ENCODE measurements at places on chromosomes 3 and 15.

GRCh38 chr15:90716317-90716975 is 700 bp upstream of the BLM start:
- no peak for DNase-seq

GRCh38 chr3:123337948-123338619 is 110.8 kb downstream of the ADCY5 start:
- no peak for DNase-seq

DNA sequence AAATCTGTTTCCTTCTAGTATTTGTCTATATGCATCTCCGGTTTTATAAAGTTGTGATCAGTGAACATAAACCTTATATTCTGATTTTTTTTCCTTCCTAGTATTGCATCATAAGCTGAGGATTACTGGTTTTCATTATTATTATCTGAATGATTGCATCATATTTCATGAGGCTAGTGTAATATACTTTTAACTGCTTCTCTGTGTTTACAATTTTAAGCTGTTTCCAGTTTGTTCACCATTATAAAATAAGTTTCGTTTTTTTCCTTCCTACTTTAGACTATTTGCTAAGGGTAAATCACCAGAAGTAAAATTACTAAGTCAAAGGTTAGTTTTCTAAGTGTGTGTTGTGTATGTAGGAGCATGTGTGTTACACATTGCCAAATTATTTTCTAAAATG is 20.2 kb downstream of the SEMA6D start:
- DNase-seq: no peak

DNA sequence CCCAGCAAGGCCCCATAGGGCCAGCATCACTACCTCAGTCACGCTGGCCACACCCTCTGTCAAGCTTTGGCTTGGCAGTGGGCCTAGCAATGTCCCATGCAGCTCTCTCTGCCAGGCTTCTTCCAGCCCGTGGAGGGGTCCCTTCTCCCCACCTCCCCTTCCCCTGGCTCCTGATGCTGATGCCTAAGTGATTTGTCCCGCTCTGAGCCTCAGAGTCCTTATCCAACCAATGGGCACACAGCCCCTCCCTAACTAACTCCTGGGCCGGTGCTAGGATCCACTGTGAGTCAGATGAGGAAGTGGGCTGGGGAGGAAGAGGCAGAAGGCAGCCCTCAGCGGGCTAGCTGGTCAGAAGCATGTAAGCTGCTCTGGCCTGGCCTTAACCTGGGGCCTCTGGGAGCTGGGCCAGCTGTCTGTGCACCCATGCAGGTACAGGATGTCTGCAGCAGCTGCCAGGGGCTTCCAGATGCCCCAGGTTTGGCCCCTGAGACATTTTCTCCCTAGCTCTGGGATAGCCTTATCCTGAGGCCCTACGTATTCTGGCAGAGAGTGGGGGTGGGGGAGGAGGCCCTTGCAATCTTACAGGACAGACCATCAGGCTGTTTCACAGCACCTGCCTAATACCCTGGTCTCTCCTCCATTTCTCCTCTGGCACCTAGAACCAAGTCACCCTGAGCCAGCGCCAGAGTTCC is 740 bp upstream of the ZBTB47 start:
- peak; percentile 89 for DNase-seq

GRCh38 chr3:118348169-118348557 is 686.5 kb downstream of the IGSF11 start:
- no peak for DNase-seq

GRCh38 chr3:38490281-38491030 is 5.7 kb upstream of the EXOG start:
- DNase-seq: no peak
